ENCODE measurements at places on chromosomes 7 and 10. TPM values are rescaled to one million over a fixed set of nuclear protein-coding genes. Genes with fewer than 3 reads are reported as not detected.

The PRSS37 gene
- not detected for total RNA-seq

The CHST12 gene
- 4.1 TPM for total RNA-seq

The DNA2 gene
- 8.9 TPM for total RNA-seq

The ZNF33B gene
- 21.7 TPM for total RNA-seq

The SLC12A9 gene
- total RNA-seq: 28.9 TPM
